T-helper 2 cell treated with Interferon-gamma antibody and Interleukin-4, amounts not matched to agents 100 ng/mL and 5 ng/mL, for 36 hours (primary cell): ENCODE measurements at places on chromosomes 3 and 15. TPM values are rescaled to one million over a fixed set of nuclear protein-coding genes. Genes with fewer than 3 reads are reported as not detected.

Gene KIF23
- 55.3 and 59.9 TPM in 2 replicates for total RNA-seq

Gene LIPC
- total RNA-seq: 3.0 and 3.6 TPM in 2 replicates

Gene RLBP1
- not detected in 2 replicates for total RNA-seq

Gene PYGO1
- not detected in 2 replicates for total RNA-seq

Gene C3orf52
- total RNA-seq: 9.0 TPM in 2 replicates

Gene APOD
- 0.27 TPM in 1 of 2 replicates, not detected in the other for total RNA-seq

Gene SCAP
- total RNA-seq: 76.6 and 77.1 TPM in 2 replicates

Gene C2CD4B
- 0.09 TPM in 1 of 2 replicates, not detected in the other for total RNA-seq

Gene FBXW12
- not detected in 2 replicates for total RNA-seq

Gene CHCHD6
- total RNA-seq: 5.4 and 7.0 TPM in 2 replicates

Gene AADACL2
- not detected in 2 replicates for total RNA-seq

Gene FGD5
- 0.05 TPM in 1 of 2 replicates, not detected in the other for total RNA-seq

Gene FETUB
- total RNA-seq: not detected in 2 replicates

Gene CPNE9
- total RNA-seq: 0.20 and 0.36 TPM in 2 replicates

Gene CPN2
- total RNA-seq: not detected in 2 replicates

Gene ISL2
- total RNA-seq: 0.59 and 1.1 TPM in 2 replicates

Gene PP2D1
- total RNA-seq: not detected in 2 replicates

Gene SERPINI2
- total RNA-seq: not detected in 2 replicates

Gene FEZF2
- total RNA-seq: not detected in 2 replicates

Gene ZKSCAN7
- total RNA-seq: 0.61 and 0.64 TPM in 2 replicates

Gene ARRDC4
- 0.39 and 0.48 TPM in 2 replicates for total RNA-seq

Gene CDHR4
- total RNA-seq: not detected in 2 replicates
